DMS79 treated with DMSO at 0.1 percent for 48 hours (cell line): ENCODE measurements at places on chromosomes 11 and 22.

- DNase-seq, result no peak
These were observed 306.6 kb upstream of the TENM4 start for GRCh38 chr11:79747406-79747805.

- DNase-seq, result no peak
These were observed 54.9 kb upstream of the SLC22A25 start for GRCh38 chr11:63298258-63298657.

DNA sequence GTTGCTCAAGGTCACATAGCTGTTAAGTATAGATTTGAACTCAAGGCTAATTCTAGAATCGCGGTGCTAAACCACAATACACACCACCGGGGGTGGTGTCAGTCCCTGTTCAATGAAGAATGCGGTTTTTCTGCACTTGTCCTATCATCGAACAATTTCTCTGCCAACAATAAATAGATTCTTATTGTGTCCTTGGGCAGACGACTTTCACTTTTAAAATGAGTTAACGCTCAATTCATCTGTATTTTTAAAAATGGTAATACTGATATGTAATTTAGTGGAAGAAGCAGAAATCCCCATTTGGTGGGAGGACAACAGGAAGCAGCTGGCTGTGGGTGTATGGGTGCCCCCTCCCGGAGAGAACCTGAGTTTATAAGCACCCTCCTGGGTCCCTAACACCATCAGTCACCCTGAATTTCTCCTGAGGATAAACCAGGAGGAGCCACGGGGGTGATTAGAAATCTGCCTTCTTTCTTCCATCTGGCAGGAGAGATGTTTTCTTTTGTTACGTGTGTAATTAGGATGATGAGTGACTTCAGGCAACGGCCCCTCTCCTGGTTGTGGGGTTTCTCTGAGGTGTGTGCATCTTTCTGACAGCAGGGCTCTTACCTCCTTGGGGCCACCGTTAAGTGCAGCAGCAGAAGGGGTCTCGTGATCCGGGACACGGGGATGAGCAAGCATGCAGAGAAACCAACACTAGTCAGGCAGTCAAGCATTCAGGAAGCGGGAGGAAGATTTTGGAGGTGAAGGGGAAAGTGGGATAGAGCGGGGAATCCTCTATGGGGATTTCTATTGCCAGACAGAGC, 87.7 kb downstream of the GRAMD1B start:
- no peak for DNase-seq

DNA sequence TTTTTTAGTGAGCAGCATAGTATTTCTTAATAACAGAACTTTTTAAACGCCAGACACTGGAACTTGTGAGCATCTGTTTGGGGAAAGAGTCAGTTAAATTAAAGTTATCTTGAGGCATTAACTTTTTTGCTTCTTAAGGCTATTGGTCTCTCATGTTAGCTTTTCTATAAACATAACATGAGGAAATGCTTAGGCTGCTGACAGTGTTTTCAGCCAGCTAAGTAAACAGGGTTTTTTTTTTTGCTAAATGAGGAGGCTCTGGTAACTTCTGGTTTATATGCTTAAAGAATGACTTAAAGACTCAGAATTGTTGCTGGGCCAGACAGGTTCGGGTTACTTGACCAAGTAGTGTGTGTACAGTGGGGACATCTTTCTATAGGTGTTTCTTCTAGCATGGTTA, 95.8 kb upstream of the ALKBH3 start:
- no peak for DNase-seq

GRCh38 chr22:45308957-45309421, 745 bp upstream of the FAM118A start:
- DNase-seq, result no peak

GRCh38 chr11:73907191-73907590, 30.4 kb downstream of the PAAF1 start:
- no peak for DNase-seq

DNA sequence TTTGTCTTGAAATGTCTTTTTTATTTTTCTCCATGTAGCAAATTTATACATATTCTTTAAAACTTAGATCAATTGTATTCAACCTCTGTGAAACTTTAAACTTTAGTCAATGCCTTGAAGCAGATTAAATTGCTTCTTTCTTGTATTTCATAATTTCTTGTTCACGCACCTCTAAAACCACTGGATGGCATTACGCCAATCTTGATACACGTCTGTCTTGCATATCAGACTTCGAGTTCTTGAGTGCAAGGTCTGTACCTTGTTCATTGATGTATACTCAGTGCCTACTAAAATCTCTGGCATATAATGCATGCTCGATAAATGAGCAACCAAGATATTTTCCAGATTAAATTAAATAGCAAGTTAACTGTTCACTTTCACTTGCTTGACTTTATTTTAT, 236.8 kb downstream of the CASP12 start:
- DNase-seq, result no peak

- DNase-seq, result no peak
These were observed 7.0 kb upstream of the PRSS23 start for GRCh38 chr11:86793307-86793706.

GRCh38 chr11:46697303-46697702, 3.1 kb downstream of the ARHGAP1 start:
- DNase-seq, result peak; percentile 85

- peak; percentile 12 for DNase-seq
These were observed 4.5 kb upstream of the TBX10 start for GRCh38 chr11:67644042-67644441.

DNA sequence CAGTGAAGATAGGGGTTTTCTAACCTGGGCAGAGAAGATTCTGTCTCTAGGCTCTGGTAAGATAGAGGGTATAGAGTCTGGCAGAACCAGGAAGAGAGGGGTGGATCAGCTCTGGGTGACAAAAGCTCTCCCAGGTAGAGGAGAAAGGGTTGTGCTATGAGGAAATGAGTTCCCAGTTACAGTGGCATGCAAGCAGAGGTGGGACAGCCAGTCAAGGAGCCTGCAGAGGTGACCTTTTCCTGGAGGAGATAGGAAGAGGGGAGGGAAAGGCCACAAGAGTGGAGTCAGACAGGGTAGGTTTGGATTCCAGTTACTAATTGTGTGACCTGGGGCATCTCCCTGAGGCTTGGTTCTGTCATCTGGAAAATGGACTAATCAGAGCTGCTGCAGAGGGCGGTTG, 3.4 kb upstream of the CAPN5 start:
- DNase-seq, result no peak

DNA sequence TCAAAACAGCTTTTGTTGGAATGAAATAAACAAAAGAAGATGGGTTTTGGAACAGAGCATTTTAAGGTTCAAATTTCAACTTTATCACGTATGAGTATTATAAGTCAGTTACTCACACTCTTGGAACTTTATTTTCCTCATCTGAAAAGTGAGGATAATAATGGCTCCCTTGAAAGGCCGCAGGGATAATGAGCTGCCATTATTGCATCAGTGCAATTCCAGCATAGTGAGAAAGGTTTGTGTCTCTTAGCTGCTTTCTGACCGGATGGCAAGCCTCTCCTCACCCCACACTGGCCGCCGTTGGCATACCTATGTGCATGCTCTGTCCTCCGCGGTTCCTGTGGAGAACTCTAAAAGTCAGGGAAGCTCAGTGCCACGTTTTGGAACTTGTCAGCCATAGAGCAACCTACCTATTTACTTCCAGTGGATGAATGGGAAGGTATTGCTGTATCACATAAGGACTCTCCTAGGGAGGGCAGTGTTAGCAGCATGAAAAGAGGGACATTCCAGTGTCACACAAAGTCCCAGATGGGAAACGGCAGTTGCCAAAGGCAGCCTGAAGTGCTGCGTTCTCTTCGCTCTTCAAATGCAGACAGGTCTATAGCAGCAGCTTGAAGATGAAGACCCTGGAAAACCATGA, 368.9 kb downstream of the NTM start:
- no peak for DNase-seq

DNA sequence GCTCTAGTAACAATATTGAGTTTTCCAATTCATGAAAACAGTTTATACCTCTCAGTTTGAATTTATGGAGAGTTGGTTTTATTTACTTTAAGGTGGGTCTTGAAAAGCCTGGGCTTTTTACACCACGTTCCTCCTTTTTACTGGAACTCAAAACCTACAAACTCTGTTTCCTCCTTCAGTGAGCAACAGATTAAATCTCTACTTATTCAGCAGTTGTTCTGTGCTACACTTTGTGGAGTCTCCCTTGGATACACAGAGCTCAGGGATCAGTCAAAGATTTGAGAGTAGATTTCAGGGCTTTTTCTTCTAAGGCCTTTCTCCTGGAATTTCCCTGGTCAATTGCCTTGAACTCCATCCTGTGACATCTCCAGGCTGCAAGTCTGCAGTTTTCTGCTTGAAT, 3.5 kb downstream of the NXPE1 start:
- DNase-seq, result no peak

- no peak for DNase-seq
These were observed 7.4 kb downstream of the IGLL5 start for GRCh38 chr22:22894740-22895731.

DNA sequence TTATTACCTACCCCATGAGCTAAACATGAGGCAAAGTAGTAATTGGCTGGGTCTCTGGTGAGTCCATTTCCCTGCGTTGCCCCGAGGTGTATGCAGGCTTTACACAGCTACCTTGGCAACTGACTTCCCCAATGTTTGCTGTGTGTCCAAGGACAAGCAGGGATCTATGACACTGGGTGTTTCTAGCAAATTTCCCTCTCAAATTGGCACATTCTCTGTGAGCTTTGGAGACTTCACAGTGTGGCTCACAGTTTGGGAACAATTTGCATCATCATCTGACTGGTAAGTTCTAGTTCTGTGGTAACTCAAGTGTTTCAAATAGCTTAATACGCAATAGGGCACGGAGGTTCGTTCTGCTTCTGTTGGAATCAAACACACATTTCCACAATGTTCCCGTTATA, 12.5 kb downstream of the NNMT start:
- DNase-seq, result no peak

- no peak for DNase-seq
These were observed 11.6 kb downstream of the HEPHL1 start for GRCh38 chr11:94032725-94033124.

GRCh38 chr11:14741195-14741594, 97.6 kb downstream of the PDE3B start:
- no peak for DNase-seq

DNA sequence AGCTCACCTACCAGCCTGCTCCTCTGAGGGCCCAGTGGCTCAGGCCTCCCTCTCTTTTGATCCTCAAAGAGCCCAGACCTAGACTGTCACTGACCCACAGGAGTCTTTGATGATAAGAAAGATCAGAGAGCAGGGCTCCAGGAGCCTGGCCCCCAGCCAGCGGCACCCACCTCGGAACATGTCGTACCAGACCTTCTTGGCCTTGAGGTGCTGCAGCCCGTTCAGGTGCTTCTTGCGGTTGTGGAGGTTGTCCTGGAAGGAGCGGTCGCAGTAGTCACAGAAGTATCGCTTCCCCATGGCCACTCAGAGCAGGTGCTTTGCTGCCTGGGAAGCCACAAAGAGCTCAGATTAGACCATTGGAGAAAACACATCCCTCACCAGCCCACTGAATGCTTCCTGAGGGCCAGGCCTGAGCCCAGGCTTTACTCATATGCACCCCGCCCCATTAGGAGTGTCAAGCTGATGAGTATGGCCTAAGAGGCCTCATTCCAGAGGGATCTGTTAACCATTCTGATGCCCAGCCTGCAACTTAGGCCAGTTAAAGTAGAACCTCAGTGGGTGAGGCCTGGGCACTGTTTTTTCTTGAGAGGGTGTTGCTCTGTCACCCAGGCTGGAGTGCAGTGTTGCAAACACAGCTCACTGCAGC, 18.4 kb downstream of the ZMAT5 start:
- no peak for DNase-seq

GRCh38 chr22:32628628-32629572, 154.3 kb downstream of the FBXO7 start:
- no peak for DNase-seq

GRCh38 chr11:75140269-75141138, 10.4 kb upstream of the SLCO2B1 start:
- no peak for DNase-seq

DNA sequence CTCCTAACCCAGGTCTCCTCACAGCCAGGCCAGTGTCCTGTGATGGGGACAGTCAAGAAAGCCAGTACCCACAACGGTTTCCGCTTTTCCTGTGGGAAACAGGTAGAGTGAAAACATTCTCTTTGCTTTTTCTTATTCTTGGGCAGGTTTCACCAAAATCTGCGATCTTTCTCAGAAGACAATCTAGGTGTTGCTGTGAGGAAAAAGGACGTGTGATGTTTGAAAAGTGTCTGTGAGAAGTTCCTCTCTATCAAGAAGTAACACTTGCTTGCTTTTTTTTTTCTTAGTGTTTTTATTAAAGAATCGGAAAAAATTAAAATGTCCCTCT, 9.2 kb upstream of the IL2RB start:
- DNase-seq, result no peak

DNA sequence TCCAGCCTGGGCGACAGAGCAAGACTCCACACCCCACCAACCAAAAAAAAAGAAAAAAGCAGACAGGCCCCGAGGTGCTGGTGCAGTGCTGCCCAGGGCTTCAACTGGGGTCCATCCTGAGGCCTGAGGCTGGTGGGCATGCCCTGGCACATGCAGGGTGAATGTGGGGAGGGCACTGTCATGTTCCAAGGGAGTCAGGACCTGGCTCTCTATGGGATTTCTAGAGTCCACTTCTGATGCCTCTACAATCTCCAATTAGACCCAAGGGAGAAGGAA, 10.1 kb downstream of the CENPM start:
- DNase-seq, result no peak

- no peak for DNase-seq
These were observed 56.0 kb upstream of the OR5AK2 start for GRCh38 chr11:56932572-56933220.
